Mammary epithelial cell (primary cell): ENCODE measurements at places on chromosomes 3 and 15. TPM values are rescaled to one million over a fixed set of nuclear protein-coding genes. Genes with fewer than 3 reads are reported as not detected.

The CTXN2 gene
- not detected in 2 replicates for total RNA-seq

The GOLGA6L4 gene
- 3.1 and 4.1 TPM in 2 replicates for total RNA-seq

The SUCNR1 gene
- not detected in 2 replicates for total RNA-seq

The OSBPL10 gene
- 68.1 and 78.5 TPM in 2 replicates for total RNA-seq

The PCLAF gene
- 4.7 TPM for total RNA-seq

The RBMS3 gene
- total RNA-seq = 31.5 and 39.3 TPM in 2 replicates

The STAC gene
- total RNA-seq = 19.3 and 25.4 TPM in 2 replicates

The CILP gene
- total RNA-seq = not detected in 2 replicates

DNA sequence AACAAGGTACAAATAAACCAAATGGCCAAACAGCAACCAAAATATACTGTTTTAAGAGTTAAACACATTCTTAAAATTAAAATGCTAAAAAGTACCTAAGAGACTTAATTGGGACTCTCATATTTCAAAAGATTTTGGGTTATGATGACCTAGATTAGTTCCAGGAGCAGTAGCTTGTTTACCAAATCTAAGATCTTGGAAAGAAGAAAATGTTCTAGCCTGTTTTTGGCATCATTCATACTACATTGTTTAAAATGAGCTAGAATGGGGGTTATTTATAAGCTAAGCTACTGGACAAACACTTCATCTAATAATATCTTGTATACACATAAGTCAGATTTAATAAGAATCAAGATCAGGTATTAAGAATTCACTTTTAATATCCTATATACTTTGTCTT is 22.8 kb downstream of the ATOSA start:
- DNase-seq = no peak

- no peak for DNase-seq
Measured at GRCh38 chr3:171168086-171168485, 141.6 kb upstream of the SLC2A2 start.

DNA sequence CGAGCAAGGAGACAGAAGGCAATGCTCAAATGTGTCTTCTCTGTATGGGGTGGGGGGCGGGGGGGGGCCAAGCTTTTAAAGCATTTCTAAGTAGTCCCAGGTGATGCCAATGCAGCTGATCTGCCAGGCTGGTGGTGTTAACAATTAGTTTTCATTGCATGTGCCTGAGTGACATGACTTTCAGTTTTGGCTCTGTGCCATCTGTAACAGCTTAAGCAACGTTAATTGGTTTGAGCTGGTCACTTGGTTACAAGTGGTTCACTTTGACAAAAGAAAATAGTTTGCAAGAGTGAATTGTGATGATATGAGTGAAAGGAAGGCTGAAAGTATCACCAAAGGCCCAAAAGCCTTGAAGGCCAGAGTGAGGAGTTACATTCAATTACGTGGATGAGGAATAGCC is 26.4 kb upstream of the LRIG1 start:
- no peak for DNase-seq

DNA sequence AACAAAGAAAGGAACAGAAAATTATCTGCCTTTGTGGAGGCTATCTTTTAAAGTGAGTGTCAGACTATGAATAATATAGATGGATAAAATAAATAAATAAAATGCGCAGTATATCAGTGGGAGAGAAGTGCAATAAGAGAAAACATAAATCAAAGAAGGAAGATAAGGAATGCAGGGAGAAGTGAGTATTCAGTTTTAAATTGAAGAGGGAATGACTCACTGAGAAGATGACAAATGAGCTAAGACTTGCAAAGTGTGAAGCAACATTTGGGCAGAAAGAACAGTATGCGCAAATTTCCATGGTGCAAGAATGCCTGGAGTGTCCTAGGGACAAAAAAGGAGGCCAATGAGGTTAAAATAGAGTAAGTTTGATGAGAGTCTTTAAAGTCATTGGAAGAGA is 1300.1 kb upstream of the ALCAM start:
- DNase-seq = peak; percentile 15

- no peak for DNase-seq
Measured at GRCh38 chr3:72009851-72010443, 225.0 kb upstream of the PROK2 start.

DNA sequence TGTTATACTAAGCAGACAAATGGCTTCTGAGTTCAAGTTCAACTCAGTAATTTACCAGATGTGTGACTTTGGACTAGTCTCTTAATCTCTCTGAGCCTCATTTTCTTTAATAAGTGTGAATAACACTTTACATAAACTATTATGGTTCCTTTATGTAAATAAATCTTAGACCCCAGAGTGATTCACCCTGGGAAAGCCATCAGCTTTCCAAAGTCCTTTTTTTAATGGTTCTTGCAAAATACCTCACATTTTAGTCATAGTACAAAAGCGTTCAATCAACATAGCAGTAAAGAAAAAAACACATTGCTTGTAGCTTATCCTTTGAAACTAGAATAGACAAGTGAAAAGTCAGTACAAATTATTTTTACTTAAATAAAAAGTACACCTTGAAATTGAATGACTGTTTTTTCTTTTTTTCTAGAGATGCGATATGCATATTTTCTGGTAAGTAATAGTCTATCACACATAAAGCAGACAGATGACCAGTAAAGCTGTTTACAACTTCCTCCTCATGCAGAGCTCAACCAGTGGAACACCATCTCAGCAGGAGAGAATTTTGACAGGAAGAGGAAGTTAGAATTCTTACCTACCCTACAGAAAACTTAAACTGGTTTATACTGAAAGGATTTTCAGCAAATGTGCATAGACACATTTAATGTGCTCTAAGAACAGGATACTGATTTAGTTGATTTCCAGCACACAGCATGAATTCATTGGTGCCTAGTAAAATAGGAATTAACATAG is 123.0 kb upstream of the AGBL1 start:
- DNase-seq = no peak

DNA sequence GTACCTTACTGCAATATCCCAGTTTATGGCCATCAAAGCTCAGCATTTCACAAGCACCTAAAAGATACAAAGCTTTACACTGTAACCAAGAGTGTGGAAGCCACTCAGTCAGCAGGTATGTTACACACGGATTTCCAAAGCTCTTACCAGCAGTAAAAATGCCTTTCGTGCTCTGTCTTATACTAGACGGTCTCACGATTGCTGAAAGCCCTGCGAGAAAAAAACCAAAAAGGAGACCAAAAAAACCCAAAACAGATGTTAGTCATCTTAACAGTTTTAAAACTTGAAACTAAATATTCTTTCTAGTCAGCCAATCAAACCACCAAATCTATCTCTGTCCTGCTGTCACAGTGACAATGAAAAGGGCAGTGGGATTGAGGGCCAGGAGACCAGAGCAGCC is 39.0 kb downstream of the TAMM41 start:
- DNase-seq = no peak

DNA sequence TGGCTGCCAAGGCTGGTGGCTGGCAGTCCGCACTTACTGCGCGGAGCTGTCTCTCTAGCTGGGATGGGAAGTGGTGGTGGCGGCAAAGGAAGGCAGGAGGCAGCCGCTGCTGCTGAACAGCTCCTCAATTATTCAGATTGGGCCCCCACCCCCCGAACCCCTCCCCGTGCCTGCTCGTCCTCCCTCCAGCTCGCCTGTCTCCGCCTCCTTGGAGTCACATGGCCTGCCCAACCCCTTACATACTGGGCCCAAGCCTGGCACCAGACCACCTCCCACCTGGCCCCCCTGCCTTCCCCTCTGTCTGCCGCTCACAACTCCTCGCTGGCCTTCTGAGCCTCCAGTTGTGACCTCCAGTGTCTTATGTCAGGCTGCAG is at the start of gene SLC7A14:
Gene SLC7A14, minus strand, starts transcription at position 139 of the 374 bp plus-strand sequence. CDS start 59,139 bp downstream, outside the sequence.
- DNase-seq = no peak

DNA sequence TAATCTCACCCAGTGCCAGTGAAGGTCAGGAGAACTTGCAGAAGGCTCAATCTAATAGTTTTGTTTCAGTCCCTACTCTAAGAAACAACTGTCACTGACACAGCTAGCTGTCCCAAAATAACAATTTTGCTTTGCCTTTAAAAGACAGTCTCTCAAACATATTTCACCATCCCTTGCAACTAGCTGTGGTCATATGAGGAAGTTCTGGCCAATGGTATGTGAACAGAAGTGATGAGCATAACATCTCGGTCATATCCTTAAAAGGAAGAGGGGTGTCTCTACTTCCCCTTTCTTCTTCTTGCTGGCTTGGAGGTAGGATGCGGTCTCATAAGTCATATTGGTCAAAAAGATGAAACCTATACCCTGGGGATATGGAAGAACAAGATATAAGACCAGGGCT is 198.1 kb downstream of the NEK10 start:
- no peak for DNase-seq

GRCh38 chr3:10189557-10190354 is 25.0 kb downstream of the IRAK2 start:
- DNase-seq = peak; percentile 98

DNA sequence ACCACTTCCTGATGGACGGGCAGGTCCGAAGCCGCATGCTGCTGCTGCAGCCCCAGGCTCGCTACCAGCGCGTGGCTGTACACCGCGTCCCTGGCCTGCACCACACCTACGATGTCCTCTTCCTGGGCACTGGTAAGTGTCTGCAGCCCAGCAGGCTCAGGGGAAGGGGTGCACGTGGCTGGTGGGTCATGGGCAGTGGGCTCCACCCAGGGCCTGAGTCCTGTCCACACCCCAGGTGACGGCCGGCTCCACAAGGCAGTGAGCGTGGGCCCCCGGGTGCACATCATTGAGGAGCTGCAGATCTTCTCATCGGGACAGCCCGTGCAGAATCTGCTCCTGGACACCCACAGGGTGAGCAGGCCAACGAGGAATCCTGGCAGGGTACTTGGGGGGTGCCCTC is 8.7 kb downstream of the CIB1 start:
- no peak for DNase-seq

GRCh38 chr15:67023517-67024313 is 41.7 kb upstream of the SMAD3 start:
- peak; percentile 49 for DNase-seq

GRCh38 chr3:194134757-194135515 is 1.0 kb upstream of the HES1 start:
- DNase-seq = peak; percentile 99

- DNase-seq = peak; percentile 51
Measured at GRCh38 chr3:9316881-9317361, 45.9 kb upstream of the THUMPD3 start.

GRCh38 chr15:101710806-101711205 is 13.5 kb downstream of the TARS3 start:
- DNase-seq = no peak

GRCh38 chr15:47188758-47189507 is 528.4 kb upstream of the SEMA6D start:
- DNase-seq = no peak

DNA sequence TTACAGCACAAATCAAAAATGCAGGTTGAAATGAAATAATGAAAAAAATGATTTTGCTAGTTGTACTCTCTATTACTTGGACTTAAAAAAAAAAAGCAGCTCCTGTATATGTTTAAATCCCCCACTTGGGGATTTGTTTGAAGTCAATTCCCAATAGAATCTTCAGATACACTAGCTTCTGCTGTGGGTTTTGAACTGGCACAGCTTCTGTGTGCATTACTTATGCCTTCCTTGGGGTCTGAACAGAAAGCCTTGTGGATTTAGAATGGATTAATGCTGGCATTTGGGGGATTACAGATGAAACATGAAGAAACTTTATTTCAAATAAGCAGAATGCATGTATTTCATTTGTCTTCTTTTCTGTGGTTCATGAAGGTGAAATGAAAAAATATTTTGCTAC is 513.2 kb upstream of the TBL1XR1 start:
- no peak for DNase-seq

DNA sequence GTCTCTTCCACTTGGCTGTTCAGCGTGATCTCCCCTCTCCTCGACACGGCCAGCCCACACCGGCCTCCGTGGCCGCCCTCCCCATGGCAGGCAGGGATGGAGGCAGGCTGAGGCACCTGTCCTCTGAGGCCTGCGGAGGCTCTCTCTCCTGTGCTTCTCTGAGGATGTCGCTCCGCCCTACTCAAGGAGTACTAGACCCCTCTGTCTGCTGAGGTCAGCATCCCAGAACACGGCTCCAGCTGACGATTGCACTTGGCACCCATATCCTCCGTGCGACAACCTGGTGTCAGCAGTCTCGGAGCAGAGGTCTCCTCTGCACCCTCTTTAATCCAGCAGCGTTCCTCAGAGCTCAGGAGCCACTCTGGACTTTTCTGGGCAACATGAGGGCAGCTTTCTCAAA is 322.6 kb downstream of the OCA2 start:
- DNase-seq = no peak

DNA sequence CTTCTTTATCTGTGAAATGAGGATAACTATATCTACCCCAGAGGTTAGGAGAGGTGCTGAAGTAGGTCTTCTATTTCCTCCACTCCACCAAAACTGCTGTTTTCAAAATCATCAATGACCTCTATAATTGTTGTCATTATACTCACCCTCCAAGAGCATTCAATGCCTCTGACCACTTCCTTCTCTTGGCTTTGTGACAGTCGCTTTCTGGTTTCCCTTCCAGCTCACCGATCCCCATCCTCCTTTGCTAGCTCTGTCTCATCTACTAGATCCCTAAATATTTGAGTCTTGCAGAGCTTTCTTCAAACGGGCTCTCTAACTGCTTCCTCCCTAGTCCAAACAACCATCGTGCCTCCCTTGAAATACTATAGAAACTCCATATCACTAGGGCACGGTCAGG is 153.5 kb downstream of the RPLP1 start:
- DNase-seq = no peak

DNA sequence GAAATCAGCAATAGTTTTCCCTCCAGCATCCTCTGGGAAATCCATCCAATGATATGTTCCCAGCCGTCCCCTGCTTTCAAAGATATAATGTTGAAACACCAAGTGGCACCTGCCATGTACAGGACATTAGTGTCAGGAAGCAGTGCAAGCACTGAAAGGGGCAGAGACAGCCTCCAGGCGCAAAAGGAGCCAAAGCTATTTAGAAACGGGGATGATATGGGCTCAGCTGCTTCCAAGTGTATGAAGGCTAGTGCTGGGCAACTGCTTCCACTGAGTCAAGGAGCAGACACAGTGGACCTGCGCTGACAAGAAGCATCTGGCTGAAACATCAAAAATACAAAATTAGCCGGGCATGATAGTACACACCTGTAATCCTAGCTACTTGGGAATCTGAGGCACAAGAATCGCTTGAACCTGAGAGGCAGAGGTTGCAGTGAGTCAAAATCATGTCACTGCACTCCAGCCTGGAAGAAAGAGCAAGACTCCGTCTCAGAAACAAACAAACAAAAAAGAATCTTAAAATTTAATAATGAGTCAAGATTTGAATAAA is 119.7 kb downstream of the AQP9 start:
- no peak for DNase-seq

- peak; percentile 31 for DNase-seq
Measured at GRCh38 chr15:29917600-29918597, 95.6 kb upstream of the TJP1 start.

GRCh38 chr3:189324538-189325138 is 152.9 kb downstream of the TPRG1 start:
- peak; percentile 99 for DNase-seq

GRCh38 chr3:43699864-43700263 is 9.1 kb downstream of the ABHD5 start:
- DNase-seq = peak; percentile 37

DNA sequence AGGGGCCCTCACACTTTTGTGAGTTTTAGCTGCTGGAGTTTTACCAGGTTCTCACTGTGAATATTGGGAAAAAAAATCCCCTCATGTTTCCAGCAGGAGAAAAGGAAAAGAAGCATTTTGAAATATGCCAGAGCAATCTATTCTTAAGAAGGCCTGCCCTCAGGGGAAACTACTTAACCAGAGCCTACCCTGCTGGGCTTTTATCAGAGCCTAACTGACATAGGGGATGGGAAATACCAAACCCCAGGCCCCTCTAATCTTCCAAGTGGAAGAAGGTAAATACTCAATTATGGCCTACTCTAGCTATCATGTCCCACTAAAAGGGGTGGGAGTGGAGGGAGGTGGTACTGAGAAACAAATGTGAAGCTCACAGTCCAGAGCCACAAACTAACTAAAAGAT is 68.7 kb upstream of the NMNAT3 start:
- no peak for DNase-seq
